Uterine smooth muscle cell (primary cell): ENCODE measurements at places on chromosomes 4 and X. TPM values are rescaled to one million over a fixed set of nuclear protein-coding genes. Genes with fewer than 3 reads are reported as not detected.

The CFAP47 gene
- total RNA-seq, result 0.11 and 0.12 TPM in 2 replicates

The GAB3 gene
- 0.77 and 1.4 TPM in 2 replicates for total RNA-seq

The GLRA3 gene
- total RNA-seq, result under 0.01 TPM in 1 of 2 replicates, not detected in the other

The NAP1L5 gene
- 6.9 and 9.5 TPM in 2 replicates for total RNA-seq

The TXK gene
- total RNA-seq, result not detected in 2 replicates

The UNC5C gene
- total RNA-seq, result under 0.01 and 0.12 TPM in 2 replicates

The MAGEA2 gene
- not detected in 2 replicates for total RNA-seq

The PRKX gene
- 11.8 and 18.4 TPM in 2 replicates for total RNA-seq

The GYPB gene
- not detected in 2 replicates for total RNA-seq

The EDA2R gene
- 12.6 and 17.9 TPM in 2 replicates for total RNA-seq

The GPC3 gene
- not detected in 2 replicates for total RNA-seq

The FAM156B gene
- 17.2 and 18.8 TPM in 2 replicates for total RNA-seq

The BCORL1 gene
- 1.00 and 2.6 TPM in 2 replicates for total RNA-seq

The SSX4B gene
- not detected in 2 replicates for total RNA-seq

The MAGEA1 gene
- not detected in 2 replicates for total RNA-seq

The DDIT4L gene
- 9.2 and 11.3 TPM in 2 replicates for total RNA-seq

The EPHA5 gene
- 1.7 and 2.9 TPM in 2 replicates for total RNA-seq

The MAGEC2 gene
- total RNA-seq, result not detected in 2 replicates

The RIPPLY1 gene
- not detected in 2 replicates for total RNA-seq

The SLC4A4 gene
- total RNA-seq, result 2.0 and 9.6 TPM in 2 replicates

The CLNK gene
- total RNA-seq, result not detected in 2 replicates

The PDK3 gene
- total RNA-seq, result 11.4 and 12.6 TPM in 2 replicates

The OTUD6A gene
- total RNA-seq, result under 0.01 TPM in 1 of 2 replicates, not detected in the other

The IRAK1 gene
- total RNA-seq, result 92.7 and 97.1 TPM in 2 replicates

The MSX1 gene
- 18.1 and 26.1 TPM in 2 replicates for total RNA-seq
